Urinary bladder (tissue), 4 donors: ENCODE measurements at places on chromosomes 3 and 15.

- no peak for DNase-seq
These were observed 2.6 kb upstream of the HHATL start for GRCh38 chr3:42705058-42705767.

- no peak for DNase-seq
These were observed 315.6 kb upstream of the NR2E3 start for GRCh38 chr15:71494563-71495397.

DNA sequence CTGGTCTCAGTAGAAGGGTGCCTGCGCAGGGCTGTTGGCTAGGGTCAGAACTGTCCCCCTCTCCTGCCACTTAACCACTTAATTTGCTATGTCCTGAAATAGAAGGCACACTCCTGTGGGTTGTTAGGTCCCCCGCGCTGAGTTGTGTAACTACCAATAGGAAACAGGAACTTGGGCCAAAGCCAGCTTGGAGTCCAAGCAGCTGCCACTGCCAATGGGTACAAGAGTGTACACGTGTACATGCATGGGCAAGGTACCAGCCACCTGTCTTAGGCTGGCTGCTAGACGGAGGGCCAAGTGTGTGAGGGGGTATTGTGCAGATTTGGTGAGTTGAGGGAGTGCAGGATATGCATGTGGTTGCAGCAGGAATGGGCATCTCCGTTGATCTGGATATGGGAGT is 29.7 kb upstream of the POLG start:
- no peak for DNase-seq

GRCh38 chr15:101433396-101433795 is 56.1 kb downstream of the PCSK6 start:
- DNase-seq = no peak

GRCh38 chr3:142890592-142890991 is 1.7 kb upstream of the PCOLCE2 start:
- DNase-seq = no peak

GRCh38 chr3:186187401-186188275 is 78.7 kb upstream of the ETV5 start:
- DNase-seq = no peak

GRCh38 chr3:45488591-45488990 is 100.2 kb downstream of the LARS2 start:
- DNase-seq = no peak

DNA sequence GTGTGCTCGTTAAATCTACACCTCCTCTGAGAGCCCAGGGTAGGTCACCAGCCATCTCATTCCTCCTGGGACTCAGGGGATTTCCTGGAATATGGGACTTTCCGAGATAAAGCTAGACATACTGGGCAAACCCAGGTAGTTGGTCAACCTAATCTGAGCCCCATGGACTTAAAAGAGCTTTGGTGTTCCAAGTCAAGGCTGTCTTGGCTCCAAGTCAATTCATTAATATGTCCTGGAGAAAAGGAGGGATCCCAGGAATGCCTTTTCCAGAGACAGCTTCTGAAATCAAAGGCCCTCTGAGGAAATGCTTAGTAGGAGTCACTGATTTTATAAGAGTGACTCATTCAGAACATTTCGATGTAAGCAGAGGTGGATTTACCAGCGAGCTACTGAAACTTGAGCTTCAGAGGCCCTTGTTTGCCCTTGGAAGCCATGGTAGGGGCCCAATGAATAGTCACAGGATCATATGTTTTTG is 137.3 kb upstream of the UBE2E1 start:
- no peak for DNase-seq

DNA sequence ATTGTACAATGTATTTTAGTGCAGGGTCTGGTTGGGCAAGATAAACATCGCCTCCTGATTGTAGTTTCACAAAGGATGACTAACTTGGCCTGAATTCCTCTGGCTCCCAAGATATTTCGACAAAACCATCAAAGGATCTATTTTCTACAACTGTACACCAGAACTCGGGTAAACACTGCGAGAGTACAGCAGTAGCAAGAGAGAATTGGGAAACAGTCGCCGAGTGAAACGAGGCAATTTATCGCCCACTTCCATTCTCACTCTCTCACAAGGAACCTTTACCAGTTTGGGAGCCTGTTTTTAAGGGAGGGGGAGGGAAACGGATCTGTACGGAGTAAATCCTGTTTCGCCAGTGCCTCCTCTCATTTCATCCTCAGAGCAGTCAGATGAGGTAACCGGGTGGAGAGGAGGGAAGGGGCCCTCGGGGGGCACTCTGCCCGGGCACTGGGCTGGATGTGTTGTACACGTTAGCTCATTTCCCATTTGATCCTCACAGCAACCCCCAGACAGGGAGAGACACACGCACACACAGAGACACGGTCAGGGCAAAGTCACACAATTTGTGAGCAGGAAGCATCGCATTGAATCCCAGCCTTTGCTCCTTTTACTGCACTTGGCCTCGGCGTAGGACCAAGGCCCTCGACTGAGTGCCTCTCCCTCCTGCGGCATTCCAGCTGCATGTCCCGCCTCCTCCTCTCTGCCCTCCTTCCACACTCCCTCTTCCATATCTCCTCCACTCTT is 120.1 kb downstream of the LIPC start:
- no peak for DNase-seq

- no peak for DNase-seq
These were observed 273.9 kb downstream of the ADAMTSL3 start for GRCh38 chr15:83927704-83928391.

GRCh38 chr3:191702121-191702520 is 241.2 kb downstream of the PYDC2 start:
- no peak for DNase-seq

DNA sequence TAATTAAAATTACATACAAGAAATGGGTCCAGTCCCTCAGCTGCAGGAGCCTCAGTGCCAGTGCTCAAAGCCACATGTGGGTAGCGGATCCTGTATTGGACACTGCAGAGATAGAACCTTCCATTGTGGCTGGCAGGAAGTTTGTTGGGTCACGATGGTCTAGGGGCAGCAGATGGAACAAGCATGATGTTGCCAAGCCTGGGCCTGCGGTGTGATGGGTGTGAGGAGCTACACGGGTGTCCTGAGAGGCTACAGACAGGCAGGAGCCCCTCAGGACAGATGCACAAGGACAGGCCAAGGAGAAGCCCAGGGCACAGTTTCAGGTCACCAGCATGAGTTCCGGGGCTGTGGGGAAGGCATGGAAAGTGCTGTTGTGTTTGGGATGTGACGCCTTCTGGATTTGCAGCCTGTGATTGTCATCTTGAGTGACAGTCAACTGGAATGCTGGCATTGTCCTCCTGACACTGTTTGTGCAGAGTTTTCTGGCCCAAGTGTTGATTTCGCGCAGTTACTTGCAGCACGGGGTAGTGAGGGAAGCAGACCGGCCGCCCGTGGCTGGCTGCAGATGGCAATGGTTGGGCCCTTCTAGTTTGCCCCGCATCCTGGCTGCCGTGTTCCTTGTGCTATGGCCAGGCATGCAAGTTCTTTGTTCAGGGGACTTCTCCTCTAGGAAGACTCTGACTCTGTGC is 177.1 kb downstream of the NSMCE3 start:
- DNase-seq = no peak

- no peak for DNase-seq
These were observed 3.1 kb downstream of the GRIP2 start for GRCh38 chr3:14536837-14537589.

- DNase-seq = no peak
These were observed 46.0 kb downstream of the ERC2 start for GRCh38 chr3:56422316-56422715.

DNA sequence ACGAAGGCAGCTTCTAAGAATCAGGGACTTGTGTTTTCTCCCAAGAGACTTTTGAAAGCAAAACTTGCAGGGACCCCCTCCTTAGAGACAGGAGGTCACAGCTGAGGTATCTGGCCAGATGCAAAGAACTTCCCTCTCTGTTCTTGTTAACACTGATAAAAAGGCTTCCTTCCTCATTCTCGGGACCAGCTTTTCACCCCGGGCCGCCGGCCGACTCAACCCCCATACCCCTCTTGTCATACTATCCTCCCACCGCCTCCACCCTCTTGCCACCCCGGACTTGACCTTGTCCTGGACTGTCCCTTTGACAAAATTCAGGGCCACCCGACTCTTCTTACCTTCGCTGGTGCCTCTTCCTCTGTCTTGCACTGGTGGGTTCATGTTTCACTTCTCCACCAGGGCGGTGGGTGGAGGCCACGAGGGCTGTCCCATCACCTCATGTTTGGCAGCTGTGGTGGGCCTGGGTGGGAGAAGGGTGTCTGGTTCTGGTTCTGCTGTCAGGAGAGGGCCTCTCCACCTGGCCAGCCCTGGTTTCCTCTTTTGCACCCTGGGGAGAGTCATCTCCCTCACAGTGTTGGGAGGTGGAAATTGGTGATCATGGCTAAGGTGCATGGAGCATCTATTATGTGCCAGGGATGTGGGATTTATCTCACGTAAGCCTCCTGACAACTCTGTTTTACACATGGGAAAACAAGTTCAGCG is 32.5 kb downstream of the BHLHE40 start:
- no peak for DNase-seq

DNA sequence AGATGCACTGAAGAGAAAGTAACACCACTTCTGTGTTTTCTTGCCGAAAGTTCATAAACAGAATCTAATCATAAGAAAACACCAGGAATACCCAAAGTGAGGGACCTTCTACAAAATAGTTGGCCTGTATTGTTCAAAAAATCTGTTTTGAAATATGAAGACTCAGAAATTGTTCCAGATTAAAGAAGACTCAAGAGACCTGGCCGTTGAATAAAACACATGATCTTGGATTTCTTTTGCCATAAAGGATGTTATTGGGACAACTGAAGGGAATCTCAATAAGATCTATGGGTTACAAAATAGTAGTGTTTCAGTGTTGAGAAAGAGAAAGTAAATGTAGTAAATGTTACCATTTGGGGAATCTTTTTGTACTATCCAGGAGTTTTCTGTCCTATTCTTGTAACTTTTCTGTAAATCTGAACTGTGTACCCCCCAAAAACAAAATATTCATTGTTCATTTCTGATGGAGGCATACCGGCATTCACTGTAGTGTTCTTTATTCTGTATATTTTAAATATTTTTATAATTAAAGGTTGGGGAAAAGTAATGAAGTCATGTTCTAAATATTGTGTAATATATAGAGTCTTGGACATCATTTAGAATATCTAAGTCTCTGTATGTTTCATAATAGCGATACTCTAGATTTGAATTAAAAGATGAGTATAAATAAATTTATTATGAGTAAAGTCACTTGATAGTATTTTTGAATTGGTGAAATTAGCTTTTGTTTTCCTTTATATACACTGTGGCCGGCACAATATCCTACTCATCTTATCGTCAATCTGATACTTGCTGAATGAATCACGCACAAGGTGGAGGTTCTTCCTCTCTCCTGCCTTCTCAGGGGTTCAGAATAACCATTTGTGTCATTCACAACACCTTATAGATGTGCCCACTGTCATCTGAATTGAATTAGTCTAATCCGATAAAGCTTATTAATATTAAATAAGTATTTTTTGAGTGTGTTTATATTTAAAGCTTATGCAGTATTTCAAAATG is 66.7 kb downstream of the TRAK1 start:
- DNase-seq = no peak

DNA sequence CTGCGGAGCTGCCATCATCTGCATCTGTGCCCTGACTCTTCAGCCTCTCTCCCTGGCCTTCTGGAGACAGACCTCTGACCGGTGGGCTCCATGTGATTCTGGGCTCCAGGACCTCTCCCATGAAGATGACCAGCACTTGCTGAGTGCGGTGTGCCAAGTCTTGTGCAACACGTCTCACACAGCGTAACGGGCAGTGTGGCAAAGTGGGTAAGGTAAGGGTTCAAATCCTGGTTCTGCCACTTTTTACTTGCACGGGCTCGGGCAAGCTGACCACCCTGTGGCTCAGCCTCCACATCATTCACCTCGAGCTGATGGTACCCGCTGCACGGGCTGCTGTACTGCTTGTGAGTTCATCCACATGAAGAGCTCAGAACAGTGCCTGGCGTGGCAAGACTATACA is 6.5 kb upstream of the SYNM start:
- no peak for DNase-seq

- DNase-seq = no peak
These were observed 32.0 kb downstream of the SV2B start for GRCh38 chr15:91132079-91132478.

DNA sequence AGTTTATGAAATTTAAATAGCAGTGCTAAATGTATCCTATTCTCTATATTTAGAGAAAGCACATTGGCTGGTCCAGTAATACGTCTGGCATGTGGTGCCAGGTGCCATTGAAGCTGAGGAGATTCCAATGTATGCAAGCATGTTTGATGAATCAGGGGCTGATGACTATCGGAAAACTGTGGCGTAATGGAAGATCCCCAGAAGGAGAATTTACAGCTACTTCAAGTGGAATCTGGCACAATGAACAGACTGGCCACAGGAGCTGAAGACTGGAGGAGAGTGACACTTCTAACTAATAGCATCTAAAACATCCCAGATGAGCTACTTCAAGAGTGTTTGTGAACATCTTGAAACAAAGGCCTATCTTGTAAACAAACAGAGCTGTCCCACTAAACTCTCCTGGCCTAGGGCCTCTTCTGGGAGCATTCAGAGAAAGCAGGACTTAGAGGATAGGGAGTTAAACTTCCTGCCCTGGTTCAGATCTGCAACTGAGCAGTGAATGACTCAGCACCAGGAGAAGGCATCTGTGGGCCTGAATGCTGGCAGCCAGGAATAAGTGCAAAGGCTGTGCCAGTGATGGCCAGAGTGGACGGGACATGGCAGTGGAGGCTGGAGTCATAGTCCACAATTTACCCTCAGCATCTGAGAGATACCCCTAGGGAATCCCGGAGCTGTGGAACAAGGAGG is 15.2 kb upstream of the ACTC1 start:
- no peak for DNase-seq

DNA sequence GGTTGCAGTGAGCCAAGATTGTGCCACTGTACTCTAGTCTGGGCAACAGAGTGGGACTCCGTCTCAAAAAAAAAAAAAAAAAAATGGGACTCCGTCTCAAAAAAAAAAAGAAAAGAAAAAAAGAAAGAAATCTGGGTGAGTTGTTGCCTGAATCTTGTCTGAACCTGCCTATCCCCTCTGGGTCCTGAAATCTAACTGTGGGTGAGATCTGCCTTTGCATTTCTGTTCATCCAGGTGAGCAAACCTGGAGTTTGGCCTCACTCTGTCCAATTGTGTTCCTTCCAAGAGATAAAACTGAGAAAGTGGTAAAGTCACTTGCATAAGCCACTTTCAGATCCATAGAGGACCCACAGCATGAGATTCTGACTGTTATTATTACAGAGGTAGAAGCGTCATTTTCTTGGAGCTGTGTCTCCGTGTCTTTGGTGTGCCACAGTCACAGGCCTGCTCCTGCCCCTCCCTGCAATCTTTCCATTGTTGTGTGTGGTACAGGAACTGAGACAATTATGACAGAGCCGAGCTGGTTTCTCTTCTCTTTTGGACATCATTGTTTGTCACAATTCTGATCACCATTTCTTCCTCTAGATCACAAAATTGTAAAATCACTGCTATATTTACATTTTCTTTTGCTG is 235.9 kb downstream of the LPP start:
- DNase-seq = no peak

DNA sequence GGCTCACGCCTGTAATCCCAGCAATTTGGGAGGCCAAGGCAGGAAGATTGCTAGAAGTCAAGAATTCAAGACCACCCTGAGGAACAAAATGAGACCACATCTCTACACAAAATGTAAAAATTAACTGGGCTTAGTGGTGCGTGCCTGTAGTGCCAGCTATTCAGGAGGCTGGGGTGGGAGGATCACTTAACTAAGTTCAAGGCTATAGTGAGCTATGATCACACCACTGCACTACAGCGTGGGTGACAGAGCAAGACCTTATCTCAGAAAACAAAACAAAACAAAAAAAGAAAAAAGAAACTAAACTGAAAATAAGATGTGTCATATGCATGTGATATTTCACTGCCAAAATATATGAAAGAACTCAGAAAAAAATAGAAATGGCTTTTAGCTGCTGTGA is 243.3 kb upstream of the CCDC54 start:
- DNase-seq = no peak

GRCh38 chr3:149723781-149724180 is 28.5 kb downstream of the COMMD2 start:
- no peak for DNase-seq
